Stimulated activated CD4-positive, alpha-beta T cell treated with anti-CD3 and anti-CD28 coated beads, Interleukin-1b, Interleukin-23, amount 100 ng/mL, for 1 hour (primary cell): ENCODE measurements at places on chromosomes 2 and 18.

GRCh38 chr18:77803024-77803423, 553.4 kb downstream of the GALR1 start:
- no peak for DNase-seq

DNA sequence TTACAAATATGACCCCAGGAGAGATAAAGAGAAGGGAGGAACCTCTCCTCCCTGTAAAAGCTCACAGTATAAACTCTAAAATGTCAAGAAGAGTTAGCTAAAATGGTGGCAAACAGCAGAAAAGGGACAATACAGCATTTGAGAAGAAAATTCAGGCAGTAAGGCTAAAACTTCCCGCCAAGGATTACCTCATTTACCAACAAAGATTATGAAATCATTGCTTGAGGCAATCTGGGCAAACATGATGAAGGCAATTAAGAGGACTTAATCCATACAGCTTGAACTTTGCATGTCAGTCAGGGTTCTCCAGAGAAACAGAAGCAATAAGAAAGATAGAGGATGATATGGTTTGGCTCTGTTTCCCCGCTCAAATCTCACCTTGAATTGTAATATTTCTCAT, 81.4 kb downstream of the CMPK2 start:
- DNase-seq: no peak

DNA sequence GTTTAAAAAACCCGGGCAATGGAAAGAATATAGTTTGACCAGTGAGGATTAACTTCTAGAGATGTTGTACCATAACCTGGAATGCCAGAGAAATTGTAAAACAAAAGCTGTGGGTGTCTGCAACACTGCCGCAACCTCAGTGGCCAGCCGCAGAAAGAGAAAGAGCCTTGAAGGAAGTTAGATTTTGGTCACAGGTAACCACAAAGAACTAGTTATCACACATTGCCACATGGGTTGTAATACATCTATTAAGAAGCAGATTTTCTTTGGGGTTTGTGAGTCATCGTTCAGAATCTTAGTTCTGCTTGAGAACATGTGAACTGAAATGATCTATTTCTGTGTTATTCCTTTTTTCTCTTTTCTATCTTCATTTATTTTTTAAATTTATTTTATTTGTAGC, 222.9 kb upstream of the AGAP1 start:
- no peak for DNase-seq

DNA sequence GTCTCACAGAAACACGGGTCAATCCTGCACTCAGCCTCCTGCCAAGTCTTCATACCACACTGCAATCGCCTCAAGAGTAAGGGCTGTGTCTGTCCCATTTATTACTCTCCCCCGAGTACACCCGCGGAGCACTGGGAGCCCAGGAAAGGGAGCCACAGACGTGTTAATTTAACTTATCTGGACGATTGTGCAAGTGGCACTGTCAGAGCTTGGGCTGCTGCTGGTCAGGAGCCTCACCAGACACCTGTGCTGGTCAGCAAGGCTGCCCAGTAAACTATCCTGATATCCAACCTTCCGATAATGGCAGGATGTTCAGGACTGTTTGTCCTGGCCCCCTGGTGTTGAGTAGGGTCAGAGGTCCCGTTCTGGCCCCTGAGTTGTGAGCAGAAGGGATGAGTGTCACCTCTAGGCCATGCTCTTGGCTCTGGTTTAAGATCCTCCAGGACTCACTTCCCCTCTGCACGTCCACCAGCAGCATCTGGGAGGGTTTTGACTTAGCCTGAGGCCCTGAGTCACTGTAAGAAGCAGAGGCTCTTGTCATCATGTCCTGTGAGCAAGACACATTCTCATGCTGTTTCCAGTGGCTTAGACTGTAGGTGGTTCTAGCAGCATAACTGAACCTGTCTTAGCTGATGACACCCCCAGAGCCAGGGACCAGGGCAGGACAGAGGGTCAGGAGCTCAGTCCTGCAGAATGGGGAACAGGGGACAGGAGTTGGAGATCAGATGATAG, 82.5 kb upstream of the ARL4C start:
- DNase-seq: no peak

- DNase-seq: no peak
Observed at GRCh38 chr2:47905386-47906156, 727 bp downstream of the FBXO11 start.

DNA sequence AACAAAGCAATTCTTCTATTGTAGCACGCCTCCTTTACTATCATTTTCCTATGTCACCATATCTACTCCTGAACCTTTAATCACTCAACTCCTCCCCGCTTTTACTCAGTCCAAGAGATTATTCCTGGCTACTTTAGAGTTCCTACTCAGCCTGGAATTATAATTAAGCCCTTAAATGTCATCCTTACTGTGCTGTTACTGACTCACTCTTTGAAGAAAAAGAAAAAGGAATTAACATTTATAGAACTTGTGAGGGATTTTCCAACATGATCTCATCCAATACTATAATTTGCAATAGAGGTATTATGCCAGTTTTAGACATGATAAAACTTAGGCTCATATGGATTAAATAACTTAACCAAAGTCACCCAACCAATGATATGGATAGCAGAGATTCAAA, 61.7 kb downstream of the CCDC88A start:
- no peak for DNase-seq

- no peak for DNase-seq
Observed at GRCh38 chr18:79403723-79404566, 8.2 kb downstream of the NFATC1 start.

DNA sequence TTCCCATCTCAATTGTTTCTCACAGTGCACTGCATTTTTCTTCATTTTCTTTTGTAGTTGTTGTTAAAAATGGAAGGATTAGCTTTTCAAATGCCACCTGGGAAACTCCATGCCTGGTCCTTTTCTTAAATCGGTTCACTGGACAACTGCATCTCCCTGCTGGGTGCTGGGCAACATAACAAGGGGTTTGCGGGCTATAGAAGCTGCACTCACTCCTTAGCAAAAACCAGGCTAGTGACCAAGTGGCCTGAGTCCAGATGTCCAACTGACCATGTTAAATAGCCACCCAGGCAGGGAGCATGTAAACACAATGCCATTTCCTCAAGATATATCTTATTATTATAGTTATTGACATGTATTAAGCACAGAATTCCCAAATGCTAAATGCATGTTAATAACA, 264.9 kb downstream of the ICOS start:
- DNase-seq: no peak

DNA sequence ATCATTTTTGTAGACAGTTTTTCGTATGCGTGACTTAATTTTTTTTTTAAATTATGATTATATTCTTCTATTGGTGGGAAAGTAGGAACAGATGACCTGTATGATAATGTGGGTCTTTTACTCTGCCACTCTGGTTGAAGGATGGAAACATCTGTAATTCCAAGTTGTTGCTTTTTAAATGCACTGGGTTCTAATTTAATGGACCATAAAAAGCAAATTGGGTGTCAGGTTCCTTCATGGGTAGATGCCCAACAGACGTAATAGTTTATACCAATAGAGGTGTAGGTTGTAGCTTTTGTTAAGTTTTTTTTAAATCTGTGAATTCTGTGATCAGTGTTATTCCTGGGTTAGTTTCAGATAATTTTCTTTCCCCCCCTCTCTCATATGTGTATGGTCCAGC, 117.6 kb downstream of the MAP4K4 start:
- no peak for DNase-seq

- DNase-seq: no peak
Observed at GRCh38 chr18:55988537-55988936, 400.5 kb upstream of the TCF4 start.

- no peak for DNase-seq
Observed at GRCh38 chr2:15772086-15772595, 168.2 kb upstream of the MYCN start.

DNA sequence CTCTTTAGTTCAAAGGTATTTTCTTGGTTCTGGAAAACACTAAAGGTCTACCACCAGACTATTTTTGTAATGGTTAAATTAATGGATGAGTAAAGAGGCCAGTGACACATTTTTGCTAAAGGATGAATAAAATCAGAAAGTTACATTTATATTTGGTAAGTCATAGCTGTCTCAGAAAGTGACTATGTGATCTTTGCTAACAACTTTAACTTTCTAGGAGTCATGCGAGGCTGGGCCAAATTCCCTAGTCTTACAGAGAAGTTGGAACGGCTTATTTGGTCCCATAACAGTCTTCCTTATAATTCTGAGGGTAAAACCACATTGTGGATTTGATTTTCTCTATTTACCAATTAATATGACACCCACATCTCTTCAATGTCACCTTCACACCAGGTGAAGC, 198.1 kb downstream of the PDE1A start:
- no peak for DNase-seq

- no peak for DNase-seq
Observed at GRCh38 chr2:48129293-48129950, 223.1 kb upstream of the FBXO11 start.

GRCh38 chr2:199784512-199784911, 66.5 kb downstream of the FTCDNL1 start:
- DNase-seq: no peak

- DNase-seq: peak; percentile 59
Observed at GRCh38 chr2:240232961-240233884, 92.8 kb upstream of the OTOS start.

DNA sequence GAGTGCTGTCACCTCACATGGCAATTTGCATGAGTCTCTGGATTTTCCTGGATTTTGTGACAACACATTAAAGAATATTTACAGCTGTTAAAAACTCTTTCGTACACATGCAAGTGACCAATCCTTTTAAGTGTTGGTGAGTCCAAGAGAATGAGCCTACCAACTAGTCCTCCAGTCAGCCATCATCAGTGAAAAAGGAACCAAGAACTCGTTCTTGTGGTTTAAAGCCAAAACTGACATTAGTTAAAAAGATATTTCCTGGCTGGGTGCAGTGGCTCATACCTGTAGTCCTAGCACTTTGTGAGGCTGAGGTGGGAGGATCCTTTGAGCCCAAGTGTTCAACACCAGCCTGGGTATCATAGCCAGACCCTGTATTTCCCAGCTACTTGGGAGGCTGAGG, 215.4 kb upstream of the ITGA4 start:
- DNase-seq: no peak

GRCh38 chr18:72674710-72675109, 130.6 kb upstream of the CBLN2 start:
- DNase-seq: no peak

DNA sequence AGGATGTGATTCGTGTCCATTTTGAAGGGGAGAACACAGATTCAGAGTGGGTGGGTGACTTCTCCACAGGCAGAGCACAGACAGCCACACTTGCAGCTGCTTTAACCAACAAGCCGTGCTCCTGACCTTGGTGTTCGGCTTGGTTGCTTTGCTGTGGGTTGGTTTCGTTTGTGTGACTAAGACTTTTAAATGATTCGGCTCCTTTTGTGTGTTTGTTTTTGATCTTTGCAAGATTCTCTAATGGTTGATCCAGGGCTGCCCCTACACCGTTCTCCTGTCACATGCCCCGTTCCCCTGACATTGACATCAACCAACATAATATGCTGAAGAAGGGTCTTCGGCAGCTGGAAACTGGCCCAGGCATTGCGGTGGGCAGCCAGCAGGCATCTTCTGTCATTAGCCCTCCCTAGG, 95.9 kb upstream of the MBOAT2 start:
- no peak for DNase-seq

DNA sequence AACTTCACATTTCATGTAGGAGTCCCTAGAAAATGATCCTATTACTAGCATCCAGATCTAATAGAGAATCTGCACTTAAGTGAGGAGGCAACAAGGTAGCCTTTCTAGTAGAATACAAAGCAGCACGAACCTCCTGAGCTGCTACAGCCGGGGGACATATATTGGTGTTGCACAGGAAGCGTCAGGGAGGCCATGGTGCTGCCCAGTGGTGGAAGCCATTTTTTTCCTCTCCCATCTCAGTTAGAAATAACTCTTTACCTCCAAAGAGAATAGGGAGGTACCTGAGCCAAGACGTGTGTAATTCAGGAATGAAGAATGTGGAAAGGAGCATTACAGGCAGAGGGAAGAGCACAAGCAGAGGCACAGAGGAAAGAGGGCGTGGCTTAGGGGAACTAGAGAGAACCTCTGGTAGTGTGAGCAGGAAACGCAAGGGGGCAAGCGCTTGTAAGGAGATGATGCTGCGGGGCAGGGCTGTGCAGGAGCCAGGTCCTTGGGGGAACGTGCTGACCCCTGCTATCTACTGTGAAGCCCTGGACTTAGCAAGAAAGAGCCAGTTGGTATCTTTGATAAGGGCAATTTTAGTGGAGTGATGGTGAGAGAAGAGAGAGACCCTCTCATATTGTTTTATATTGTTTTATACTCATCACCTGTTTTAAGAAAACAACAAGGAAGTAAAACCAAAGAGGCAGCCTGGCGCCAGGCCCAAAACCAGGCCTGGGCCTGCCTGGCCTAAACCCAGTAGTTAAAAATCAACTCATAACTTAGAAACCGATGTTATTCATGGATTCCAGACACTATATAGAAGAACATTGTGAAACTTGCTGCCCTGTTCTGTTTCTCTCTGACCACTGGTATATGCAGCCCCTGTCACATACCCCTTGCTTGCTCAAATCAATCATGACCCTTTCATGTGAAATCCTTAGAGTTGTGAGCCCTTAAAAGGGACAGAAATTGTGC, 50.0 kb upstream of the TTC39C start:
- no peak for DNase-seq

- DNase-seq: no peak
Observed at GRCh38 chr2:120511947-120512710, 166.2 kb downstream of the INHBB start.

GRCh38 chr2:27714053-27714452, 50.4 kb downstream of the SLC4A1AP start:
- DNase-seq: no peak

DNA sequence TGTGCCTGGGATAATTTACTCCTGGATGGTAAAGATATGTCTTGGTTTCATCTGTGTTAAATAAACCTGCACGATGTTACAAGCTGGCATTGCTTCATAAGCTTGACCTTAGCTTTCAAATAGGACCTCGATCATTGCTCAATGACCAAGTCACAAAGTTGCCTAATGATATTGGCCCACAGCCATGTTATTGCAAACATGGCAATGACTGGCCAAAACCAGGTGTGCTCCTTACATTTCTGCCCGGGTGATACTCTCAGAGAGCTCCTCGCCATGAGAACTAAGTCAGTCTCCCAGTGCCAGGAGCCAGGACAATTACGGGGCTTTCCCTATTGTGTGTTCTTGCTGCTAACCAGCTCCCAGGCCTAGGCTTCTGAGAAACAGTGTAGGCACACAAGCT, 72.5 kb upstream of the CYP1B1 start:
- no peak for DNase-seq

DNA sequence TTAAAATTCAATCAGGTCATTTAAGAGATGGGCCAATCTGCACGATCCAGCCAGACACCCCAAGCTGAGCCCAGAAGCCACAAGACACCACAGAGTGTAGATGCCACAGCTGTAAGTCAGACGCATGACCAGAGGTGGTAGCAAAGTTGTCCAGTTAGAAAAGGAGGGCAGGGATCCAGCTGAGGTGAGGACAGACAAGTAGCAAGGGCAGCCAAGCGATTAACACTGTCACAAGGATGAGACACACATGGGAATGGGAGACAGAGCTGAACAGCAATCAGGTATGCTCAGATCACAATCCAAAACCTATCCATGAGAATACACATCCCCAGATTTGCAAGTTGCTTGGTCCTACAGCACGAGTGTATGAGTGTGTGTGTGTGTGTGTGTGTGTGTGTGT, 143.4 kb upstream of the STK17B start:
- DNase-seq: no peak

- DNase-seq: no peak
Observed at GRCh38 chr2:231732604-231733003, 24.3 kb downstream of the PTMA start.
